ENCODE measurements at places on chromosomes 16 and 17. TPM values are rescaled to one million over a fixed set of nuclear protein-coding genes. Genes with fewer than 3 reads are reported as not detected.

GRCh38 chr17:36443777-36444176 lies 42.7 kb upstream of the ZNHIT3 start:
- DNase-seq, result no peak

The METRN gene
- total RNA-seq, result 10.0 TPM

- DNase-seq, result no peak
These were observed 158.6 kb downstream of the C16orf78 start for GRCh38 chr16:49531931-49532840.

The NTN1 gene
- total RNA-seq, result not detected

All from activated naive CD8-positive, alpha-beta T cell treated with anti-CD3 and anti-CD28 coated beads, Interleukin-2, amount 10 ng/mL, durations not matched to agents 7 days and 5 days (primary cell).